ENCODE measurements at places on chromosomes 4 and X.

DNA sequence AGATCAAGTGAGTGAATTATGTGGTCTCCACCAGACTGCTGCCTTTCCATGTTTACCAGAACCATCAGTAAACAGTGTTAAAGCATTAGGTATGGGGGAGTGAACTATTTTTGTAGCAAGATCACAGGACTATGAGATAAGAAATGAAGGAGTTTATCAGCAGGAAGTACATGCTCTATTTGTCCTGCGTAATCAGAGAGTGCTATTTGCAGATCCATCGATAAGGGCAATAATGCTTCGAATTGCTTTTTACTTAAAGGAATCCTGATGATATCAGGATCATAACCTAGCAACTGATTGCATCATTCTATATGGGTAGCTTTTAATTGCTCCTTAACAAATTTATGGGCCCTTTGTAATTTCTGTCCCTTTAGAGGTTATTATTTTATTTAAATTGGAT is 57.1 kb downstream of the RBM46 start:
- no peak for DNase-seq

DNA sequence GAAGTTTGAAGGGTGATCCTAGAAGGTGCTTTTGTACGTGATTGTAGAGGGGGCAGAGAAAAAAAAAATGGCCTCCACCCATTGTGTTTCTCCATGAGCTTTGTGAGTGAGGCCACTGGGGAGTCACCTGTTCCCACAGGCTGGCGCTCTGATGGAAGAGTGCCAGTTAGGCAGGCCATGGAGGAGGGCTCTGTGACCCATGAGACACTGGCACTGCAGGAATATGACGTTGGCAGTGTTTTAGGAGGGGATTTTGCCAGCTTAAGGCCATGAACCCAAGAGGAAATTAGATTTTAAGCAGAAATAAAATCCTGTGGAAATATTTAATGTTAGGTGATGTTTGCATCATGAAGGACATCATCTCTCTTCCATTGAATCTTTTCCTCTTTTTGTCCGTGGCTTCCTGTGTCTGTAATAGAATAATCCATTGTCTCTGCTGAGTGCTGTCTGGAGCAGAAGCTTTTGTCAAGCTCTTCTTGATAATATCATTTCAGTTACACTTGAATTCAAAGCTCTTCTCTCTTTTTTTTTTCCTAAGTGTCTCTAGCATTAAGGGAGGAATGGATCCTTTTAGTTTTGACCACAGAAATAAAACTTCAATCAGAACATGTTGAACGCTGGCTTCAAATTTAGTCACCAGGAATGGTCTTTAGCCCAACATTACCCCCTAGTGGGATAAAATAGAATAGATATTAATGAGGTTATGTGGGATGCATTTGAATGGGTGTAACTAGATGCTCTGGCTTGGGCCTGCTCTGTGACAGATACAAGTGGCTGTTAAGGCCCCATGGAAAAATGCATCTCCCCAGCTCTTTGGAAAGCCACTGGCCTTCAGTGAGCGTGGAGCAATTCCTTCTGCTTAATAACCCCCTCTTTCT is 41.0 kb upstream of the UCP1 start:
- DNase-seq, result peak; percentile 67

- DNase-seq, result no peak
These were observed 709.8 kb upstream of the DIAPH2 start for GRCh38 chrX:95974890-95975289.

DNA sequence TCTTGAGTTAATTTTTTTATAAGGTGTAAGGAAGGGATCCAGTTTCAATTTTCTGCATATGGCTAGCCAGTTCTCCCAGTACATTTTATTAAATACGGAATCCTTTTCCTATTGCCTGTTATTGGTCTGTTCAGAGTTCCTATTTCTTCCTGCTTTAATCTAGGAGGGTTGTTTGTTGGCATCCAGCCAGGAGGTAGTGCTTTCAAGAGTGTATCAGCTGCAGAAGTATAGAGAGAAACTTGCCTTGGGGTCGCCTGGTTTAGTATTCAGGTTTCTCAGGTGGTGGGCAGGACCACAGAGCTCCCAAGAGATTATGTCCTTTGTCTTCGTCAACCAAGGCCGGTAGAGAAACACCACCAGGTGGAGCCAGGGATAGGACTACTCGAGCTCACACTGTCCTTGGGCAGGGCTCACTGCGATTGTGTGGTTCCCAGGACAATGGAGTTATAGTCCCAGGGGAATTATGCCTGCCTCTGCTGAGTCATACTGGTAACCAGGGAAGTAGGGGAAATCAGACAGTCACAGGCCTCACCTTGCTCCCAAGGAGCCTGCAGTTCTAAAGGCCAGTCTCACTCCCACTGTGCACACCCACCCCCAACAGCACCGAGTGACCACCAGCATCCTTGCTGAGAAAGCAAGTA is 168.1 kb downstream of the VSIG4 start:
- DNase-seq, result no peak

- no peak for DNase-seq
These were observed 55.7 kb upstream of the CCDC160 start for GRCh38 chrX:134181275-134181660.

GRCh38 chr4:150078041-150078578 is at the start of gene DCLK2:
Gene DCLK2 (plus strand): TSS chr4:150078445. CDS start chr4:150079028, 583 bp downstream.
- peak; percentile 76 for DNase-seq

DNA sequence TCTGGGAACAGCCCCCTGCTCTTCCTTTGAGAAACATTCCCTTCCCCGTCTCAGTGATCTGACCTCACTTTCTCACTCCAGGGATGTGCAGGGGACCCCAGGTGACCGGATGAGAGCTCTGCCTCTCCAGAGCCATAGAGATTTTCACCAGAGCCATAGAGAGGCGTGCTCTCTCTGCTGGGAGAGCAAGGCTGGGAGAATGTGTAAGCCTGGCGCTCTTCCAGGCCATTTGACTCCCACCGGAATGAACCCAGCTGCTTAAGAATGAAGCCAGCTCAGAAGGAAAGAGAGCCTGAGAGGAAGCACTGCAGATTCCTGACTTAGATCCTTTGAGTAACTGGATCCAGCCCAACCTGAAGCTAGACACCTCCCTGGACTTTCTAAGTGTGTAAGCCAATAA is 106.4 kb downstream of the DHX15 start:
- no peak for DNase-seq

DNA sequence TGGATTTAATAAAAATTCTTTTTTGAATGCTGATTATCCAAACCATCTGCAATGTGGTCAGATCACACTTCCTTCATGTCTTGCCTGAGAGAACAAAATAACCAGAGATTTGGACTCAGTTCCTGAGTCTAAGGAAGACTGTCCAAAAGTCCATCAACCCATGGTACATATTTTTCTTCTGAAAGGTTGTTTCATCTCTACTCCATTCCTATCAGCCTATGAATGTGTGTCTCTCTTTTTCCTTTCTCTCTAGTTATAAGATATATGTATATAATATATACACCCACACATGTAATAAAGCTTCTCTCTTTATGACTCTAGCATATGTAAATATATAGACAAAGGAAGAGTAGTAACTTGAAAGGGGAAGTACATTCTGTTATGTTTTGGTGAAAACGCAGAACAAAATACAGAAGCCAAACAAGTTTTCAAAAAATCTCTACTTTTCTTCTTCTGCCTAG is 226.9 kb downstream of the ARHGAP24 start:
- DNase-seq, result peak; percentile 36

DNA sequence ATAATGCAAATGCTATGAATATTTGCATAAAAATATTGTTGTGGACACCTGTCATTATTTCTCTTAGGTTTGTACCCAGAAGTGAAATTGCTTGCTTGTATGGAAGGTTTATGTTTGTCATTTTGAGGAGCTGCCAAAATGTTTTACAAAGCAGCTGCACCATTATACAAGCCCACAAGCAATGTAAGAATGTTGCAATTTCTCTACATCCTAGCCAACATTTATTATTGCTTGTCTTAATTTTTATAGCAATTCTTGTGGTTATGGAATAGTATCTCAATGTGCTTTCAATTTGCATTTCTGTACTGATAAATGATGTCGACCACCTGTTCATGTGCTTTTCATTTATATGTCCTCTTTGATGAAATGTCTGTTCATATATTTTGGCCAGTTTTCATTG is 18.7 kb upstream of the RBMX start:
- no peak for DNase-seq

DNA sequence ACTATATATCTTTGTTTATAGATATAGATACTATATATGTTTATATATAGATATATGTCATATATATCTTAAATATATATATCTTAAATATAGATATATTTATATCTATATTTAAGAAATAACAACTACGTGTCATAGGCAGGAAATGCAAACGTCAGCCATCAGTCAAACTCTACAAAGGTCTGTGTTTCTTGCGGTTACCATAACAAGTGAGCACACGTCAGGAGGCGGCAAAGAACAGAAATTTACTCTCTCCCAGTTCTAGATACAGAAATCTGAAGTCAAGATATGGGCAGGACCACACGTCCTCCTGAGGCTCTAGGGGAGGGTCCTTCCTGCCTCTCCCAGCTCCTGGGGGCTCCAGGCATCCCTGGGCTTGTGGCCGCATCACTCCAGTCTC is 6.5 kb downstream of the PLCXD1 start:
- no peak for DNase-seq

DNA sequence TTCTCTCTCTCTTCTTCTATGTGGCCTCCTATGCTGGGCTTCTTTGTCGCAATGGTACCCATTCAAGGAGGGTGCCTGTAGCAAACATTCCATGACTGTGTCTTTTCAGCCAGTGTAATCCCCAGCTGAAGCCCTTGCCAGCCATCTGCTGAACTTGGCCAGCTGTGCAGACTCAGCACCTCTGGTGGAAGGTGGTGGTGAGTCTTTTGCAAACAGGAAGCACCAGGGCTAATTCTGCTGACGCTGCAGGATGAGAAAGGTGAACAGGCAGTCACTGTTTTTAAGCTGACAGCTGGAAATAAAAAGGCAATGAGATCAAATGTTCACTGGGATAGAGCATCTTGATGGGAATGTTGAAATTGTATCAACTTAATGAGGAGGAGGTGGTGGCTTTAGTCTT is 298.7 kb upstream of the CLNK start:
- DNase-seq, result no peak

All from globus pallidus (tissue), 1 donor.